BJ (cell line): ENCODE measurements at places on chromosomes 12 and 14. TPM values are rescaled to one million over a fixed set of nuclear protein-coding genes. Genes with fewer than 3 reads are reported as not detected.

DNA sequence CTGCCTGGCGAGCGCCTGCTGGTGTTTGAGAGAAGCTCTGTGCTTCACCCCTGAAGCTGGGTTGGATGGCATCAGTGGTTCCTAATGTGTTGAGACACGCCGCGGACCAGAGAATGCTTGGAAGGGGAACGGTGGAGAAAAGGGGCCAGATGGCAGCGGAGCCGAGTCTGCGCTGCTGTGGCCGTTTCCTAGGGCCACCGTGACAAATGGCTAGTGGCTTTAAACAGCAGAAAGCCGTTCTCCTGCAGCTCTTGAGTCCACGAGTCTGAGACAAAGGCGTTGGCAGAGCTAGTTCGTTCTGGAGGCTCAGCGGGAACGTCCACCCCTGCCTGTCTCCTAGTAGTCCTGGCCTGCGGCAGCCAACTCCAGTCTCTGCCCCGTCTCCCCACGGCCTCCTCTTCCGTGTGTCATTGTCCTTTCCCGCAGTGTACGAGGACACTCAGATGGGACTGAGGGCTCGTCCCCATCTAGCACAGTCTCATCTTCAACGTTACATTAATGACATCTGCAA lies 103.6 kb downstream of the ADGRD1 start:
- DNase-seq: no peak

GRCh38 chr12:86712425-86712843 lies 456.2 kb upstream of the MGAT4C start:
- peak; percentile 97 for DNase-seq

DNA sequence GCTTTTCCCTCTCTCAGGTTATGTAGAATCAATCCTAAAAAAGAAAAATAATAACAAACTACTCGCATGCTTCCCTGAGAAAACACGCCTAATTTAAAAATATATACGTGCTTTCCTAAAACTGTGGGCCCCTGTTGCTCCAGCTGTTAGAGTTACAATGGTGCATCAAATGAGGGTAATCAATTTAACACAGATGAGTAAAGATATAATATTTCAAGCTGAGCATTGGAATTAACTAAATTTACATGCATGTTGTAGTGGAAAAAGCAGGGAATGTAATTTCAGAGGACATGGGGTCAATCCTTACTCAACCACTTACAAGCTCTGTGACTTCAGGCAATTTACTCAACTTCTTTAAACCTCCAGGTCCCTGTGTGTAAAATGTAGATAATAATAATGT lies 22.4 kb upstream of the LGR5 start:
- no peak for DNase-seq

DNA sequence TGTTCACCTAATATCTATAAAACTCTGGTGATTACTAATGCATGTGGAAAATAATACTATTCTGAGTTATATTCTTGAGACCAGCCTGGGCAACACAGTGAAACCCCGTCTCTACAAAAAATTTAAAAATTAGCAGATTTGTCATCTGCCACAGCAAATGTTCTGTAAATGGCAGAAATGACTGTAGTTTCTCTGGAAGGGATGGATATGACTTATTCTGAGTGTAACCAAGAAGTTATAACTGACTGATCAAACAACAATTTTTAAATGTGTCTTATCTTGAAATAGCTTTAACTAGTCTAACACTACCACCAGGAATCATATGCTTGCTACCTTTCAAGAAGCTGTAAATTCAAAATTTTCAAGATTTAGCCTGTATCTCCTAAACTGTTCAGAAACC lies 88.7 kb downstream of the PLBD1 start:
- no peak for DNase-seq

DNA sequence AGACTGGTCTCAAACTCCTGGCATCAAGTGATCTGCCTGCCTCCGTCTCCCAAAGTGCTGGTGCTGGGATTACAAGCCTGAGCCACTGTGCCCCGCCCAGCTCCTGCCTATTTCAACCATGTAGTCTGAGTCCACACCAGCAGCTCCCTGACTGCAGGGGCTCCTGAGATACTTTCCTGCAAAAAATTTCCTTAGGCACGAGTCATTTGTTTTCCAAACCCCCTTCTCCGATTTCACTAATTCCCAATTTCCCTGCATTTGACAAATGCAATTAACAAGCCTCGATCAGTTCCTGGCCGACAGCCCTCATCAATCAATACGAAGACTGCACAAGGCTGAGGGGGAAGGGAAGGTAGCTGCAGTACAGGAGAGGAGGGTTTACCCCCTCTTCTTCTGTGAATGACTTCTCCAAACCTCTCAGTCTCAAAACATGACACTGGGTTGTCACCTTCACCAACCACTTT lies 10.1 kb downstream of the PSMB5 start:
- DNase-seq: no peak

DNA sequence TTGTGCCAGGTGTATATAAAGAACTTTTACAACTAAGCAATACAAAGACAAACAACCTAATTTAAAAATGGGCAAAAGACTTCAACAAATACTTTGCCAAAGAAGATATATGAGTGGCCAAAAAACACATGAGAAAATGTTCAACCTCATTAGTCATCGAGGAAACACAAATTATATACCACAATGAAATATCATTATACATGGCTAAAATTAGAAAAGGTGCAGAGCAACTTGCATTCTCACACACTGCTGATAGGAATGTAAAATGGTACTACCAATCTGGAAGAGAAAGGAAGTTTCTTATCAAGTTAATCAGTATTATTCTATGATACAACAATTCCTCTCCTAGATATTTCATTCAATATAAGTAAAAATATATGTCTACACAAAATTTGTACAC lies 131.6 kb upstream of the FRMD6 start:
- DNase-seq: no peak

DNA sequence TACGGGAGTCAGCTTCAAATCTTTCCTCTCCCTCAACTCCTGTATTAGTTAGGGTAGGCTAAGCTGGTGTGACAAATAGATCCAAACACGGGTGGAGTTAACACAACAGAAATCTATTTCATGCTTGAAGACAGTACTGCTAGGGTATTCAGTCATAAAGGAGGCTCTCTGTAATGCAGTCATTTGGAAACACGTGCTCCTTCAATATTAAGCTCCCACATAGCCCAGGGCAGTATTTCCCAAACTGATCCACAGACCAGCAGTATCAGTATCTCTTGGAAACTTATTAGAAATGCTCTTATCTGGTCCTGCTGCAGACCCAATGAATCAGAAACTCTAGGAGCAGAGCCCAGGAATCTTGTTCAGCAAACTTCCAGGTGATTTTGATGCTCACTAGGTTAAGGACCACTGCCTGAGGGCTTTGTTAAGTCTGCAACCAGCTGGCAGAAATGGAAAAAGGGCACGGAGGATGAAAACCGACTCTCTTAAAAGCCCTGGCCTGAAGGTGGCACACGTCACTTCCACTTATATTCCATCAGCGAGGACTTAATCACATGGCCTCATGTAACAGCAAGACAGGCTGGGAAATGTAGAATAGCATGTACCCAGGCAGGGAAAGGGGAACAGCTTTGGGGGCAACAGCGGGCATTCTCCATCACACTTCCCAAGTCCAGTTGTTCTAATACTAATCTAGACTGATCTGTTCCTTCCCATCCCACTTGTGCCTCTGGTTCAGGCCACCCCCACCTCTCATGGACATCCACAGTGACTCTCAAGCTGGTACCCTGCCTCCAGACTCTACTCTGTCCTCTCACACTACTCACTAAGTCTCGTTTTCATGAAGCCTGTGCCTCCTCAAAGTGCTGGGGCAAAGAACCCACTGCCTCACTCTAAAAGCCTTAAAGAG lies 38.2 kb upstream of the RIC8B start:
- DNase-seq: no peak

- no peak for DNase-seq
These were observed 79.8 kb downstream of the SRRM4 start for GRCh38 chr12:119060847-119061796.

- DNase-seq: no peak
These were observed 7.4 kb upstream of the AMIGO2 start for GRCh38 chr12:47087088-47087688.

DNA sequence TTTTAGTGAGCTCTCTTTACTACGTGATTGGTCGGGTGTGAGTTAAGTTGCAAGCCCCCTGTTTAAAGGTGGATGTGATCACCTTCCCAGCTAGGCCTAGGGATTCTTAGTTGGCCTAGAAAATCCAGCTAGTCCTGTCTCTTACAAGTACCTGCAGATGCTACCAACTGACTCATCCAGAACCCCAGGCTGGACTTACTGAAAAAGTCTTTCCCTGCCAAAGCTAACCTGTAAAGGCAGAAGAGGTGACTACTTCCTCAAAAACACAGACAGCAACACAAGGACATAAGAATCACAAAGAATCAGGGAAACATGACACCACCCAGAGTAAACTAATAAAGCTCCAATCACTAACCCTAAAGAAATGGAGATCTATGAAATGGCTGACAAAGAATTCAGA lies 39.1 kb upstream of the HIGD1C start:
- DNase-seq: no peak

EGLN3 gene
- polyA plus RNA-seq: 0.15 and 0.47 TPM in 2 replicates

POTEG gene
- not detected in 2 replicates for polyA plus RNA-seq

ANKS1B gene
- polyA plus RNA-seq: 0.27 TPM in 2 replicates

EML1 gene
- 11.8 and 14.2 TPM in 2 replicates for polyA plus RNA-seq

WDR89 gene
- 2.0 and 5.6 TPM in 2 replicates for polyA plus RNA-seq

PMCH gene
- polyA plus RNA-seq: not detected in 2 replicates

CPSF6 gene
- 33.7 and 37.3 TPM in 2 replicates for polyA plus RNA-seq

IPO4 gene
- 11.5 and 26.8 TPM in 2 replicates for polyA plus RNA-seq
